AG09319 (cell line): ENCODE measurements at places on chromosomes 1 and 21.

DNA sequence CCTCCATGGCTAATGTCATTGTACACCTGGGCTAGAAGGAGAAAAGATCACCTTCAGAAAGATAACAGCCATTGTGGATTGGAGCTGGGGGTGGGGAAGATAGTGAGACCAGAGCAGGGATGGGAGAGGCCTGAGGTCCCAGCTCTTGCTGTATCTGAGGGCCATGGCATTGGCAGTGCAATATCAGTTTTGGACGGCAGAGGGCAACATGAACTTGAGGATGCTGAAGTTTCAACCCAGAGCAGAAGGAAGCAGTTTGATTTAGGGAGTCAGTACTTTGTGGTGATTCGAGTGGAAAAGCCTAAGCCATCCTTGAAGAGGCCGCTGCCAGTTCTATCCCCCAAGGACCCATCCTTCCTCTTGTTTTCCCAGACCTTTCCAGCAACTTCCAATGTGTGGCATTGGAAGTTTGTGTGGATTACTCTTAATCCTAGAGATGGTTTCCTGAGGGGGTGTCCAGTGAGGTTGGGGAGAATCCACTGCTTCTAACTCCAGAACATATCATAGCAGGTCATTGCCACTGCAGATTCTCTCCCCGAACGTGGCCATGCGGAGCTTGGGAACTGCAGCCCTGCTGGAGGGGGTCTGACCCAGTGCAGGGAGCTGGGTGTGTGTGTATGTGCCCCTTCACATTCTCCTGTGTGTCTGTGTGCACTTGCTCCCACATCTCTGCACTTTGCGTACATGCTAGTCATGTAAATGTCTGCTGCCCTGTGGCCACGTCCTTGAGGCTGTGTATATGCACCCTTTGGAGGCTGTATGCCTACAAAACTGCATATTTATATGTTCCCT lies 24.1 kb downstream of the SLC26A9 start:
- peak; percentile 56 for DNase-seq

DNA sequence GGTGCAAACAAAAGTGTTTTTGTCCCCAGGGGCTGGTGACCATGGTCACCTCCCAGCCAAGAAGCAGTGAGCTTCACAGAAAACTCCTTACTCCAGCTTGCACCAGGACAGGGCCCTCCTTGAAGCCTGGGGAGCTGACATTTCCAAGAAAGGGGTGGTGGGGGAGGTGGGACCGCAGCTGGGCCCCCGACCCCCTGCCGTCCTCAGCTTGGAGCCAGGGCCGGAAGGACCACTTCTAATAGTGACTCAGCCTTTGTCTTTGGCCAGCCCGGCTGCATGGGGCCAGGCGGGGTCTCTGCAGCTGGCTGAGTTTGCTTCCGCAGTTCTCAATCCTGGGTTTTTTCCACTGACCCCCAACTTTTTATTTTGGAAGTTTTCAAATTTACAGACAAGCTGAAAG lies 136.5 kb upstream of the POU3F1 start:
- no peak for DNase-seq

GRCh38 chr1:207993477-207994445 lies 82.8 kb upstream of the CD34 start:
- no peak for DNase-seq

DNA sequence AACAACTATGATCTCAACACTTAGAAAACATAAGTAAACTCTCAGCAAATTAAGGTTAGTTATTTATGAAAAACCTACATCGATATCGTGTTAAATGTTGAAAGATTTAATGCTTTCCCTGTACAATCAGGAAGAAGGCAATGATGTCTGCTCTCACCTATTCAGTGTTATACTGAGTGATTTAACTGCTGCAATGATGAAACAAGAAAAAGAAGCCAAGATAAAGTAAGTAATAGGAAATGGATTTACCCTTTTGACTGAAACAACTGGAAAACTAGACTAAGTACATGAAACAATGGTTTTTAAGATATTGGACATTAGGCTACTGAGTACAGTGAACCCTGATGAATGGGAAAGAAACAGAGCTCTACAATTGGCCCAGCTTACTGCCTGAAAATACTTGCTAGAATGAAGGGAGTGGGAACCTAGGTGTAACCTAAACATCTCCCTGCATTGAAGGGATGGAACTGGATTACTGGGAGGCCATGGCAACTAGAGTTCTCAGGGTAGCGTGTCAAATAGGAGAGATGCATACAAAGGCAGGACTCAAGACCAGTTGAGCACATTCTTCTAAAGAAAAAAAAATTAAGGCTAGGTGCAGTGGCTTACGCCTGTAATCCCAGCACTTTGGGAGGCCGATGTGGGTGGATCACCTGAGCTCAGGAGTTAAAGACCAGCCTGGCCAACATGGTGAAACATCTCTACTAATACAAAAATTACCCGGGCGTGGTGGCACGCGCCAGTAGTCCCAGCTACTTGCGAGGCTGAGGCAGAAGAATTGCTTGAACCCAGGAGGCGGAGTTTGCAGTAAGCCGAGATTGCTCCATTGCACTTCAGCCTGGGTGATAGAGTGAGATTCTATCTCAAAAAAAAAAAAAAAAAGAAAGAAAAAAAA lies 37.3 kb downstream of the SNRPE start:
- no peak for DNase-seq

- no peak for DNase-seq
Observed at GRCh38 chr1:51488372-51489050, 30.6 kb downstream of the EPS15 start.
